CD4-positive, alpha-beta T cell treated with Interleukin-17A for 1 hour (primary cell): ENCODE measurements at places on chromosomes 1 and 21.

DNA sequence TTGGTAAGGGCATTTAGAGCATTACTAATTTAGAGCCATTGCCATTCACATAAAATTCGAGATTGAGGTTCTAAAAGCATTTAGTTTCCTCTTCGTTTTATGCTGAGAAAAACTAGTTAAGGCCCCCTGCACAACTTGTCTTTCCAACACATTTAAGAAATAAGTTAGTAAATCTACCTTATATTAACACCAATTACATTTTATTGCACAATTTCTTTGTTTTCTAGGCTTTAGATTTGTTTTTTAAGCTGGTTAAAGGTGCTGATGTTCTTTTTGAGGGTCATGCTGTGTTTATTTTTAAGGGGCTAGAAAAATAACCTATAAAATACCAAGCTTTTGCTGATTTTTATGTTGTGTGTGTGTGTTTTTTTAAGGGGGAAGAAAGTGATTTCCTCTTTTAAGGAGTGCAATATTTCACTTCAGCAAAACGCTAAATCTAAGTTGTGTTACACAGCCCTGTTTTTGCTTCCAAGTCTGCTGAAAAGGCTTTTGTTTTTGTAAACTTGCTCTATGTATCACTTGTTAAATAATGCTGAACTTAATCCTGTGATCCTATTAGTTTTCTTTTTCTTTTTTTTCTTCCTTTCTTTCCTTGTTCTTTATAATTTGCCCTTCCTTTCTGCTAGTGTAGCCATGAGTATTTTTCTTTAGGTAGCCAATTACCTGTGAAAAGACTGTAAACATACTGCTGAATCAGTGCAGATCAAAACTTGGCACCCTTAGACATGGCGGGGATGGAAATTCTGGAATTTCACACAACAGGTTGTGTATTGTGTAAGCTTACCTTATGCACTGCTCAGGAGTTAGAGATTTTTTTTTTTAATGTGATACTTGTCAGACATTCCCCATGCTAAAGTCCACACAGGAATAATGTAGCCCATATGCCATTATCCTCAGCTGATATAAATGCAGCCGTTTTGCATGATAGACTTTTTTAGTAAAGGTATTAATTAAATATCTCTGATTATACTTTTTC is 1.5 kb downstream of the CEPT1 start:
- no peak for DNase-seq

- DNase-seq = no peak
Measured at GRCh38 chr1:164753521-164754077, 194.6 kb downstream of the PBX1 start.

DNA sequence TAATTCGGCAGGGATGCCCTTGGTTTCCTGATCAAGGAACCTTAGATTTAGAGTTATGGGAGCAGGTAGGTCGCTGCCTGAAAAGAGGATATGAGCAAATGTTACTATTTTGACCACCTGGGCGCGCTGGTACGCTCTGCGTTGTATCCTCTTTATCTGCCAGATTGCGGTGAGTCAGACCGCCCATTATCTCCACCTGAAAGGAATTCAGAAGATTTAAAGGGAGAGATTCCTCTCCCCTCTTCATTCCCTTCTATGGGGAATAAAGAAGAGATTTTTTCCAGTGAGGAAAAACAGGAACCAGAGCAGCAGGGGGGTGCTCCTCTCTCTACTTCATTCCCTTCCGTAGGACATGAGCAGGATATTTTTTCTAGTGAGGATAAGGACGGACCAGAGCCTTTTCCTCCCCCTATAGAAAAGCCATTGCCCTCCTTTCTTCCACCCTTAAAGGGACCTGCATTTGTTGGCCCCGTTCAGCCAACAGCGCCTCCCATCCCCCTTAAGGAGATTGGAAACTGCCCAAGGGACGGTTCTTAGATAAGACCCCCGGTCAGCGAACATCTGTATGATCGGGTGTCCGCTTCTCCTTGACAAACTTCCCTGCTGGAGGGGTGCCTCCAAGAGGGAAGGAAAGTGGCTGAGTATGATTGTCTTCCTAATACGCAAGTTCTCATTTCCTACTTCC is 34.1 kb downstream of the CLCA1 start:
- DNase-seq = peak; percentile 27

- no peak for DNase-seq
Measured at GRCh38 chr1:181095763-181096184, 7.3 kb downstream of the IER5 start.

- DNase-seq = no peak
Measured at GRCh38 chr1:203144661-203145060, 17.1 kb downstream of the ADORA1 start.

GRCh38 chr1:150550222-150551050 is 1.2 kb downstream of the ADAMTSL4 start:
- peak; percentile 14 for DNase-seq

- DNase-seq = no peak
Measured at GRCh38 chr1:175839779-175840669, 96.6 kb upstream of the TNR start.

- DNase-seq = no peak
Measured at GRCh38 chr1:156073740-156074139, 8.5 kb downstream of the MEX3A start.
